ENCODE measurements at places on chromosomes 4 and X. TPM values are rescaled to one million over a fixed set of nuclear protein-coding genes. Genes with fewer than 3 reads are reported as not detected.

Gene ANOS1
- 0.06 TPM for total RNA-seq

Gene P2RY8
- total RNA-seq = not detected

Gene MAGEA4
- total RNA-seq = not detected

Gene ZNF674
- 2.6 TPM for total RNA-seq

All from A549 treated with dexamethasone at 1 μM for 4 hours (cell line).